ENCODE measurements at places on chromosomes 11 and 22.

GRCh38 chr11:93073026-93073425 lies 103.6 kb downstream of the MTNR1B start:
- DNase-seq = no peak

DNA sequence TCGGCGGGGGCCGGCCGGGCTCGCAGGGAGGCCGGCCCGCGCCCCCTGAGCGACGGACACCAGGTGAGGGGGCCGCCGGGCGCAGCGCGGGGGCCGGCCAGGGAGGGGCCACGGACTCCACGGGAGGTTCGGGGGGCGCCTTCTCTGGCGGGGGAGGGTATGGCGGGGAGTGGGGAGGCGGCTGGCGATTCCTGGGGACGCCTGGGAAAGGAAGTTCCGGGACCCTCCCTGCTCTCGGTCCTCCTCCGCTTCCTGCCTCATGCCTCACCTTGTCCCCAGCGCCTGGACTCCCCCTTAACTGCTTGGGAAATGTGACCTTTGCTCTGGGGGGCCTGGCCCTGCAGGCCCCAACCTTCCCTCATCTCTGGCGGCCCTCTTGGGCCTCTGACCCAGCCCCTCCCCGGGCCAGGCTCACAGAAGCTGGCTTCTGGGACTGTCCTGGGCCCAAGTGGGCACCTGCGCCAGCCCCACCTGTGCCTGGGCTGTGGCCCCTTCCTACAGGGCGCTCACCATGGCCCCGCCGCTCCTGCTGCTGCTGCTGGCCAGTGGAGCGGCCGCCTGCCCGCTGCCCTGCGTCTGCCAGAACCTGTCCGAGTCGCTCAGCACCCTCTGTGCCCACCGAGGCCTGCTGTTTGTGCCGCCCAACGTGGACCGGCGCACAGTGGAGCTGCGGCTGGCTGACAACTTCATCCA lies 516 bp downstream of the LRFN4 start:
- no peak for DNase-seq

- no peak for DNase-seq
These were observed 78.4 kb downstream of the MUC15 start for GRCh38 chr11:26493616-26494015.

GRCh38 chr22:47442821-47443220 lies 680.4 kb downstream of the TBC1D22A start:
- DNase-seq = no peak

DNA sequence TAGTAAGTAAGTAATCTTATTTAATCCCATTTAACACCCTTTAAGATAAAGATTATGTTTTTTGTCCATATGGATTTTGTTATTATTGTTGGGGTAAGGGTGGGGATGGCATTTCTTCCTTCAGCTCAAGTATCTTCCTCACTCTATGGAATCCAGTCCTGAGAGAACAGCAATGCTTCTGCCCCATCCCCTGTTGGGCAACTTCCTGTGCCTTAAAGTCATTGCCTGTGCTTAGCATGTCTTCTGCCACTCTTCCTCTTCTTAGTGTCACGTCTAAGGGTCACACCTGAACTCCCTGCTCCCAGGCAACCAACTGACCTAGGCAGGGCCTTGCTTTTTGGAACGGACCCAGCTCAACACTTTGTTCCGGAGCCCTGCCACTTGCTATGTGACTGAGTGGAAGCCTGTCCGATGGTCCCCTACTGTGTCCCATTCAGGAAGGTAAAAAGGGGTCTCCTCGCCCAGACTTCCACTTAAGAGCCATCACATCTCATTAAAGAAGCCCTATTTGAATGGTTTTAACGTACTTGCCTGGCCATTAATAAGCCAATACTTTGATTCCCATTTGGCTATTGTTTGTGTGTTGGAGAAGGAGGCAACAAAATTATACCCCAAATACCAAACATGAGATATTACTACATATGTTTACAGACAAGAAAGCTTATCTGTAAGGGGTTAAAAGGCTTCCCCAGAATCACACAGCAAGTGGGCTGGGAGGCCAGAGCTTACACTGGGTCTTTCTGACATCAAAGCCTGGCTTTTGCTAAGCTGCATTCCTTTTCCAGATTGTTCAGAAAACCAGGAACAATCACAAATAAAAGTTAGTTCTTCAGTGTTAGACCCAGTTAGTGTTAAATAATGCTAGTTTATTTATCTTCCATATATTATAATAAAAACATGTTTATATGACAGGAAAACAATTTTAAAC lies 59.2 kb downstream of the RAB38 start:
- no peak for DNase-seq

DNA sequence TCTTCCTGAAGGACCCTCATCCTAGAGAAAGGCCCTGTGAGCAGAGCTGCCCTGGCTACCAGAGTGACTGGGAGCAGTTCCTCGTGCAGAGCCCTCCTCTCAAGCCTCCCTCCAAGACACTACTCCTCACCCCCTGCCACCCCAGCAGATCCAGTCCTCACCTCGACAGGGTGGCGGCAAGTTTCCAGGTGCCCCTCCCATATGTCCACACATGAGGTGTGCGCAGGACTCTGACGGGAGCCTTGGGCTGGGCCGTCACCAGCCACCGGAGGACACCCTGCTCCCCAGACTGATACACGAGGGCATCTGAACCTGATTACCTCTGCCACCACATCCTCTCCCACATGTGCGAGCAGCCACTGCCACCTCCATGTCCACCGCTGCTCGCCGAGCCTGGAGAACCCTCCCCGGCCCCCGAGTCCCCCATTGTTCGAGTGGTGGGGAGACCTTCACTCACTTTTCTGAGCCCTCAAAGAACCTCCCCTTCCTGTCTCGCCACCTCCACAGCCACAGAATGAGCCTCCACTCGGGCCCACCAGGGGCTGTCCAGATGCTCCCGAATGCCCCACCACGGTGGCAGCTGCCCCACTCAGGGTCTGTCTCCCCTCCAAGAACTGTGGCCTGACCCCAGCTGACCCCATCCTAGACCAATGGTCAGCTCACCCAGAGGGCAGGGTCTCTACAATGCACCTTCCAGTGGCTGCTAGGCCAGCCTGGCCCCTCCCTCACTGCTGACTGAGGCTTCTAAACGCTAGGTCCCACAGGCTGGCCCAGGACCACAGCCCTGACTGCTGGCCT lies 62.5 kb downstream of the DGCR2 start:
- DNase-seq = no peak

Data from hypothalamus (tissue), 51 donors.